Kidney capillary endothelial cell (primary cell): ENCODE measurements at places on chromosomes 11 and 22.

DNA sequence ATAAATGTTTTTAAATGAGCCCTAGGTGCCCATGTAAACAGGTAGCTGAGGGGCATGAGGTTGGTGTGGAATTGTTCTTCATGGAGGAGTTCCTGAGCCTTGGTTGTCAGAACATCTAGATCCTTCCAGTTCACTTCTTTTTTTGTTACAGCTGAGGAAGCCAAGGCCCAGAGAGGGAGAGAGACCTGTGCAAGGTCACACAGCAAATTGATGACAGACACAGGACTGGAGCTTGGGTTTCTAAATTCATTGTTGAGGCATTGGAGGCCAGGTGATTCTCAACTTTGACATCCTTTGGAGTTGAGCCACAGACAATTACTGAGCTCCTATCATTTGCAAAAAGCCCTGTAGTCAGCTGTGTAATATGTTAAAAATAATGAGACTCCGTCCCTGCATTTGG is 73.1 kb upstream of the CRYBB3 start:
- DNase-seq: no peak

GRCh38 chr11:65183201-65183891 is 1.6 kb downstream of the CAPN1 start:
- DNase-seq: no peak

DNA sequence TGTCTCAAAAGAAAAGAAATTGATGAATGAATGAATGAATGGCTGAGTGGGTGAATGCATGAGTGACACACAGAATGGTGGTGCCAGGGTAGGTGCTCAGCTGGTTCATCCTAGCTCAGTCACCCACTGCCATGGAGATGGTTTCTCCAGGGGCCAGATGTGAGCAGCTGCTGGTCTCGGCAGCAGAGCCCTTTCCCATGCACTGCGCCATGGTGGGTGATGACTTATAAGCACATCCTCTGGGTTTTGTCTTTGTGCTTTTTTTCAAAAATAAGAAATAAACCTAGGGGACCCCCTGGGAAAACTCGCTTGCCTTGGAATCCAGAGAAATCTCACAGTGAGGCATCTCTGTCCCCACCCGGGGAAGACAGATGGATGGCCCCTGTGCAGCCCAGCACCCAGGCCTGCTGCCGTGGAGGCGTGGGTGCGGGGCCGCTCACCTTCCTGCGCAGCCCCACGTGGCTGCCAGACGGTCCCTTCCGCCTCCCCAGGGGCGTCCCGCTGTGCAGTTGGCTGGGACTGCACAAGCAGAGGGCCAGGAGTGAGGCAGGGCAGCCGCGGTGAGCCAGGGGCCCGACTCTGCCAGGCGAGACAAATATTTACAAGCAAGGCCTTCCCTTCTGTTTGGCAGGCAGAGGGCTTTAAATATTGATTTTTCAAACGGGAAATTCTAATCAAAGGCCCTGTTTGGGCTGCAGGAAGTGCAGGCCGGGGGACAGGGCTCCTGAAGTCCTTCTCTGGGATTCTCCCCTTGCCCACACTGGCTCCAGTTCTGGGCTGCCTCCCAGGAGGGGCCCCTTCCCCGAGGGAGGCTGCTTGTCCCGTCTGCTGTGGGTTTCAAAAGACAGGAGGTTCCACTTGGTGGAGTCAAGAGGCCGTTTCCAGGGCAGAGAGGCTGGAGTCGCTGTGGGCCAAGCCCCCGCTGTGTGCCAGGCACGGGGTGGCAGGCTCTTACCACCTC is 24.3 kb downstream of the MPPED1 start:
- no peak for DNase-seq

DNA sequence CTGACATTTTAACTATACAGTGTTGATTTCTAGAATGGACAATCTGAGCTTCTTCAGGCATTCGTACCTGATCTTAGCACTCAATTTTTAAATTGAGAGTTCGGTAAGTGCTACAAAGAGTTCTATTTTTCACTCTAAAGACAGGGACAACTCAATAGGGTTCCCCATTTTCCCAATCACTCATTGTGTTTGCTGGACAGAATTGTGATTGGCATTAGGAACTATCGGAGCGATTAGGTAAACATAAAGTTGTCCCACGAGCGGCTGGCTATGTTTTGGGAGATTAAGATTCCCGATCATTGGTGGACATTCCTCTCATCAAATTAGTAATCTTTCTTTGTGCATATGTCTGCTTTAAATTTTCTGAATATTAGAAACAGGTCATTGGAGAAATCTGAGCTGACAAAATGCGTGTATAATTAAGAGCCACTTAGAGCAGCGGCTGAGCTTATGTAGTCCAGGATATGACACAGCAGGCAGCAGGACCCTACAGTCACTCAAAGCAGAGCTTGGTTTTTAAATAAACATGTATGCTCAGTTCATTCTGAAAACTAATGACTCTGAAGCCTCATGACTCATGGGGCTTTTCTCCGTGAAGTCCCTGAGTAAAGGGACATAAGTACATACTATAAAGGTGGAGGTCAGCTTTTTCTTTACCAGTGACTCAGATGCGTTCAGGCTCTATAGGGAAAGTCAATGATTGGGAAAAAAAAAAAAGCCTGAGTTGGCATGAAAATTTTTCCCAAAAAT is 109.4 kb downstream of the GRIA4 start:
- DNase-seq: peak; percentile 43

DNA sequence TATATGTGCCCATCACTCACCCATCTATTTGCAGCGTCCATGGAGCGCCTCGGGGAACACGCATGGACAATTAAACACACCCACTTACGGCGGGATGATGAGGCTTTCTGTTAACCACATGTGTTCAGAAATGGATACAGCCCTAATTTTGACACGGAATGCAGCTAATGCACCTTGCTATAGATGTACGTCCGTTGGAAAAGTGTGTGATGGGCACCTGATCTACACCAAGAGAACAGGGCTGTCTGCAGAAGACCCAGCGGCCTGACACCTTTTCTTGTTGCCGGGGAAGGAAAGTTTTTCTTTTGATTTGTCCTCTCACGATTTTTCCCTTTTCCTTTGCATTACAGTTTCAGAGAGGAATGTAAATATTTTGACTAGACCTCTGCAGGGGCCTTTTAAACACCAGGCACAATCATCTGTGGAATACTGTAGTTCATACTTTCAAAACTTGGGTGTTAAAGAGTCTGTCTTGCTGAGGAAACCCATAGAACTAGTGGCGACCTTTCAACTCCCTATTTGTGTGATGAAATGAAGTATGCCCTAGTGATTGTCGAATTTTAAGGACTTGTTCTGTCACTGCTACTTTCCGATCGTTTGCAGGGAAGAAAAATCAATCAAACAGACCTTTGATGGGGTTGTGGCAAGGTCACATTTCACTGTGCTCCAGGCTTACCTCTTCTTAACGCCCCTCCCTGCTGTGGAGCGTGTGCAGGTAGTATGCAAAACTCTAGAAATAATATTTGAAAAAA is 16.5 kb upstream of the PAX6 start:
- DNase-seq: no peak

DNA sequence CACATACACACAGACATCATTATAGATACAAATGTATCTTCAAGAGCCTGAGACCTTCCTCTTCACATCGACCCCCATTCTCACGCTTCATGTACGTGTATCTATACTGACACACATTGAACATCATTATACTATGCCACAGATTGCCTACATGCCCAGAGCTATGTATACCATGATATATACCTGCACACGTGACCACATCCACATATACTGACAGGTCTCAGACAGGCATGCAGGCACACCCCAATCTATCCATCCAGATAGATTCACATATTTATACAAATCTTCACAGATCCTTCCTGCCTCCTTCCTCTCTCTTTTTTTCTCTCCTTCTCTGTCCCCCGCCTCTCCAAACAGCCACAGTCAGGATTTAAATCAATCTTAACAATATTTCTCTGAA is 140.1 kb downstream of the CEP164 start:
- no peak for DNase-seq

- DNase-seq: no peak
Measured at GRCh38 chr11:107791343-107792048, 67.1 kb downstream of the SLC35F2 start.

DNA sequence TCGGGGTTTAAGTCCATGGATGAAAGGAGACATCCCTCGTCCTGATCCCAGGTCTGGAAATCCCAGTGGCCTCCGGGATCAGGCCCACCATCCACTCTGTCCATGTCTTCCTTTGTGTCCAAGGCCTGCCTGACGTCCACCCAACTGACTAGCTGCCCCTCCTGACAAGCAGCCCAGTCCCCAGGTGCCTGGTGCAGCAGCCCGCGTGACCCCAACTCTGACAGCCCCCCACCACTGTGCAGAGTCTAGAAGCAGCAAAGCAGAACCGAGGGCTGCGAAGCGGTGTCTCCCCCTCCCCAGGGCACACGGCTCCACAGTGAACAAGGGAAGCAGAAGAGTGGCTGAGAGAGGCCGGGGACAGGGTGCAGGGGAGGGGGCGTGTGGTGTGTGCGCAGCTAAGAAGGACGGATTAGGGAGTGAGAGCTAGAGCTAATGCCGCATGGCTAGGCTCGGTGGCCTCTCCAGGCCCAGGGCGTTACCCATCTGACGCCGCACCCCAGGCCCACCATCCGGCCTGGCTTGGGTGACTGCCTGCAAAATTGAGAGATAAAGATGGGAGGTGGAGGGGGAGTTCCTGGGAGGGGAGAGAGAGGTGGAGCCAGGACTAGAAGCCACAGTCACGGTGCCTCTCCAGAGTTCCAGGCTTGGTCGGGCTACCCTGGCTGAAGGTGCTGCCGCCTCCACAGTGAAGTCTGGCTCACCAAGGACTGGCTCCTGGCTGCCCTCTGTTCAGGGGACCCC is 16.6 kb upstream of the BAIAP2L2 start:
- DNase-seq: no peak

DNA sequence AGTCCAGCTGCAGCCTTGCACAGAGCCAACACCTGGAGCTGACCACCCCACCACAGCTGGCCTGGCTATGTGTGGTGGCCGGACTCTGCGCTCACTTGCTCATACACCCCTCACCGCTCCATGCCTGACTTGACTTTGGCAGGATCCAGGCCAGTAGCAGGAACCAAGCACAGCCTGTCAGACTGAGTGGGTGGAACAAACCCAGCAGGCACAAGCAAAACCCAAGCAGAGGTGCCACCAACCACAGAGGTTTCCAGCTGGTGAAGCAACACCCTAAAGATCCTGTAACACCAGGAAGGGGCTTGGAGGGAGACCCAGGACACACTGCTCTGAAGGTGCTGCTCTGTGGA is 44.9 kb upstream of the WNT11 start:
- no peak for DNase-seq

GRCh38 chr22:38843657-38844314 is at the start of gene NPTXR:
Gene NPTXR, minus strand, starts transcription at chr22:38844028.
- DNase-seq: peak; percentile 42

DNA sequence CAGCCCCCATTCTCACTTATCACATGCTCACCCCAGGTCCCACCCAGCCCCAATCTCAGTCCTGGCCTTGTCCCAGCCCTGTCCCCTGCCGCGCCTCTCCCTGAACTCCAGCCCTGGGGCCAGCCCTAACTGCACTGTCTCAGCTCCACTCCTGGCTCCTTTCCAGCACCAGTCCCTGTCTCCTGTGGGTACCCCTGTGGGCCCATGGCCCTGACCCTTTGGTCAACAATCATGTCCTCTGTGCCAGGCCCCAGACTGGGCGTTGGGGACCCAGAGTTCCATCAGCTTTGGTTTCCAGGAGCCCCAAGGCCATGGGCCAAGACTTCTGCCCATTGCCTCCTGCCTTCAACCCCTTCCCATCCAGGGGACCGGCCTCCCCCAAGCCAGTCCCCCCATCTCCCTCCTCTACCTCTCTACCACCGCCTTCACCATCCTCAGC is 757 bp downstream of the SPI1 start:
- DNase-seq: no peak

- no peak for DNase-seq
Measured at GRCh38 chr11:2718817-2719438, 19.1 kb upstream of the KCNQ1OT1 start.

DNA sequence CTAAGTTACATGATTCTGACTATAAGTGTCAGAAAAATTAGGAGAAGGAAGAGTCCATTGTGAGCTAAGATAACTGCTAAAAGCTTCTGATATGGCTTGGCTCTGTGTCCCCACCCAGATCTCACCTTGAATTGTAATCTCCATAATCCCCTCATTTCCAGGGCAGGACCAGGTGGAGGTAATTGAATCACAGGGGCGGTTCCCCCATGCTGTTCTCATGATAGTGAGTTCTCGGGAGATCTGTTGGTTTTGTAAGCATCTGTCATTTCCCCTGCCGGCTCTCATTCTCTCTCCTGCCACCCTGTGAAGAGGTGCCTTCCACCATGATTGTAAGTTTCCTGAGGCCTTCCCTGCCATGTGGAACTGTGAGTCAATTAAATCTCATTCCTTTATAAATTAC is 230.2 kb downstream of the OPCML start:
- no peak for DNase-seq

- no peak for DNase-seq
Measured at GRCh38 chr22:29679316-29679715, 40.5 kb upstream of the CABP7 start.

- DNase-seq: no peak
Measured at GRCh38 chr11:61963016-61963281, 4.5 kb downstream of the FTH1 start.

GRCh38 chr22:36327922-36328551 is 59.7 kb downstream of the MYH9 start:
- no peak for DNase-seq

GRCh38 chr11:18615628-18616392 is 16.2 kb downstream of the MISFA start:
- no peak for DNase-seq

DNA sequence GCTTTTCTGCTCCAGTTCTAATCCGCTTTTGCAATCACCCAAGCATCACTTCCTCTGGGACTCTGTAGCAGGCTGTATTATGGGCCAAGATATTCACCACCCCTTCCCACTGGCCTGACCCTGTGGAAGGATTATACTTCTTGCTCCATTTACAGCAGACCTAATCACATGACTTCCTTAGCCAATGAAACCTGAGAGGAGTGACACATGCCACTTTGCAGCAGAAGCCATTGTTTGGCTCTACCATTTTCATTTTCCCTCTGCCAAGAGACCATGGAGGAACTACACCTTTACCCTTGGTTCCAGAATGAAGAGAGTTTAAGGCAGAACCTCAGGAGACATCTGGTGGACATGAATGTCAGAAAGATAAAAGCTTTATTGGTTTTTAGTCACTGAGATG is 134.9 kb upstream of the HSD17B12 start:
- no peak for DNase-seq

GRCh38 chr11:130631119-130631518 is 182.7 kb downstream of the ADAMTS15 start:
- DNase-seq: no peak

- DNase-seq: no peak
Measured at GRCh38 chr11:45876401-45876800, 9.1 kb upstream of the MAPK8IP1 start.

- DNase-seq: peak; percentile 90
Measured at GRCh38 chr22:39152511-39153219, at the start of gene CBX7. Gene CBX7, minus strand, starts transcription at chr22:39152680. Its CDS starts 236 bp downstream, at chr22:39152444.

GRCh38 chr11:64366751-64367150 is 7.8 kb downstream of the RPS6KA4 start:
- DNase-seq: no peak

GRCh38 chr11:117218133-117218915 is 13.5 kb downstream of the PCSK7 start:
- DNase-seq: no peak

- no peak for DNase-seq
Measured at GRCh38 chr11:12914400-12914912, 94.7 kb upstream of the RASSF10 start.
